ENCODE measurements at places on chromosomes 7 and 10.

DNA sequence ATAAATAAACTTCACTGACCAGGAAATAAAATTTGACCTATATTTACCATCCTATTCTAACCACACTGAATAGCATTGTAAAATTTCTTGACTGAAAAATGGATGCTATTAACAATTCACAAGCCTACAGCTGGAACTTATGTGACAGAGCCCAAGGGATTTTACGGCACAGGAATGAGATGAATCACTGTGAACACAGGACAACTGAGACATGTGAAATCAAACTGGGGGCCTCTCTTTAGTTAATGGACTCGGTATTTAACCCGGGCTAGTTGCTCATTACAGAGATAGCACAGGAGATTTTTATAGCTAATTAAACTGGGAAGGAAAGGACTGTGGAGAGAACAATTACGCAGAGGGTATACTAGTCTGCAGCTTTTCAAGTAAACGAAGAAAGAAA lies 100.6 kb downstream of the MICU1 start:
- peak; percentile 8 for DNase-seq

GRCh38 chr10:77195101-77195500 lies 442.5 kb downstream of the KCNMA1 start:
- DNase-seq = peak; percentile 67

DNA sequence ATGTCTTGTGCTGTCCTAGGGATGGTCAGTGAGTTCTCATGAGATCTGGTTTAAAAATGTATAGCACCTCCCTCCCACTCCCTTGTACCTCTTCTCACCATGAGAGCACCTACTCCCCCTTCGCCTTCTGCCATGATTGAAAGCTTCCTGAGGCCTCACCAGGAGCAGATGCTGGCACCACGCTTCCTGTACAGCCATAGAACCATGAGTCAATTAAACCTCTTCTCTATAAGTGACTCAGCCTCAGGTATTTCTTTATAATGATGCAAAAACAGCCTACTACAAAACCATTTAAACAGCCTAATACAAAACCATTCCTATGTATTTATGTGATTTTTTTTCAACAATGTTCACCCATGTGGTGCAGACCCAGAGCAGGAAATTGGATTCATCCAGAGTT lies 32.0 kb downstream of the KDM7A start:
- DNase-seq = no peak

GRCh38 chr10:33832124-33832787 lies 497.8 kb upstream of the NRP1 start:
- DNase-seq = no peak

DNA sequence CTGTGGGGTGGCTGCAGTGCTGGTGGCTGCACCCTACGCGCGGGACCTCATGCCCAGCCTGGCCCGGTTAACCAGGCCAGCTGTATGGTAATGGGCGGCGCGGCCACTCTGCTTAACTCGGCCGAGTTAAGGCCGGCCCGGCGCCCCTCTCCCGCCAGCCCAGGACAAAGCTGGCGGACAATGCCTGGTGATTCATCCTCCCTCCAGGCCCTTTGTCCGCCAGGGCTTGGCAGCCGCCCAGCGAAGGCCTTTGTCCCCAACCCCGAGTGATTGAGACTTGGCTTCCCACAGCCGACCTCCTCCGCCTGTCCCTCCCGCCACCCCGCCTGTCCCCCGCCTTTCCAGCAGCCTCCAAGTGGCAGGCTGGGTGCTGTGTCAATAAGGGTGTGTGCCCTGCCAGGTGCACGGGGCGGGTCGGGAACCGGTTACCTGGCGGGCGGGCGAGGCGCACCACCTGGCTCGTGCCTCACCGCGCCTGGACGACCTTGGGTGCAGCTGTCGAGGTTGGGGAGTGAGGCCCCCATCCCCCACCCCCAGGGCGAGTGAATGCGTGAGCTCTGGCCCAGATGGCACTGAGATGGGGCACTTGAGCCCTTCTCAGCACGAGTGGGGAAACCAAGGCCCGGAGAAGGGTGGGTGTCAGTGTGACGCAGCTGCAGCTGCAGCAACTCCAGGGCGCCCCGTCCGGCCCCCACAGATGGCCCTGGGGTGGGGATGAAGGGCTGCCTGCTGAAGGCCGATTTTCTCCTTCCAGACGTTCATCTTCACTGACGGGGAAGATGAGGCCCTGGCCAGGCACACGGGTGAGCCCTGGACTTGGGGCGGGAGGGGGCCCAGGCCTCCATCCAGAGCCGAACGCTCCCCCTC lies 4.6 kb downstream of the LFNG start:
- peak; percentile 57 for DNase-seq
